Camera-type eye (tissue), 1 donor: ENCODE measurements at places on chromosomes 6 and 20. TPM values are rescaled to one million over a fixed set of nuclear protein-coding genes. Genes with fewer than 3 reads are reported as not detected.

The GLO1 gene
- total RNA-seq: 113 TPM

The FERMT1 gene
- 1.0 TPM for total RNA-seq

The GLP1R gene
- total RNA-seq: 0.88 TPM

The STMND1 gene
- total RNA-seq: not detected

The UTRN gene
- total RNA-seq: 235 TPM

The CCN5 gene
- total RNA-seq: not detected

The ADA gene
- total RNA-seq: 5.7 TPM

The TINAG gene
- total RNA-seq: not detected

The PAQR8 gene
- total RNA-seq: 24.4 TPM

The OOEP gene
- total RNA-seq: not detected

The MYLK2 gene
- total RNA-seq: 2.5 TPM

The DACT2 gene
- total RNA-seq: 15.9 TPM

The BPI gene
- 2.4 TPM for total RNA-seq

The PARD6B gene
- total RNA-seq: 31.1 TPM

The CLPSL2 gene
- not detected for total RNA-seq

The SLC17A2 gene
- not detected for total RNA-seq

The PACRG gene
- total RNA-seq: 10.6 TPM
